ENCODE measurements at places on chromosomes 16 and 17.

DNA sequence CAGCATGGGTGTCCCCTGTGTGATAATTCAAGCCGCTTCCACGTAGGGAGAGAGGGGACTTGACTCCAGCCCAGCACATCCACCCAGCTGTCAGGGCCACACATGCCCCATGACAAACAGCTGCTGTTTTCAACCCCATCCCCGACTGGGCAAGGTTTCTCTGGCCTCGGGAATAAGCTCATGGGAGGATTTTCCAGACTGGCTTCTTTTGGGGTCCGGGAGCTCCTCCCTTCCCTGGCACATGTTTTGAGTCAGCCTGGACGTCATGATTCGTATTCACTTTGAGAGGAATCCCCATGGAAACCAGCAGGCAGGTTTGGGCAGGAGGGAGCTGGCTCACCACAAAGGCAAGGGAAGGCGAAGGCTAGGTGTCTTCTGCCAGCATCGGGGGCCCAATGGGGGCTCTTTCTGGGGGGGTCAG lies 156.4 kb downstream of the CMIP start:
- no peak for DNase-seq

- DNase-seq, result no peak
Measured at GRCh38 chr17:18161207-18162145, 22.2 kb upstream of the ALKBH5 start.

GRCh38 chr16:4535627-4536108 lies 2.9 kb downstream of the CDIP1 start:
- peak; percentile 26 for DNase-seq

GRCh38 chr16:8998108-8998507 lies 34.4 kb upstream of the USP7 start:
- DNase-seq, result no peak

DNA sequence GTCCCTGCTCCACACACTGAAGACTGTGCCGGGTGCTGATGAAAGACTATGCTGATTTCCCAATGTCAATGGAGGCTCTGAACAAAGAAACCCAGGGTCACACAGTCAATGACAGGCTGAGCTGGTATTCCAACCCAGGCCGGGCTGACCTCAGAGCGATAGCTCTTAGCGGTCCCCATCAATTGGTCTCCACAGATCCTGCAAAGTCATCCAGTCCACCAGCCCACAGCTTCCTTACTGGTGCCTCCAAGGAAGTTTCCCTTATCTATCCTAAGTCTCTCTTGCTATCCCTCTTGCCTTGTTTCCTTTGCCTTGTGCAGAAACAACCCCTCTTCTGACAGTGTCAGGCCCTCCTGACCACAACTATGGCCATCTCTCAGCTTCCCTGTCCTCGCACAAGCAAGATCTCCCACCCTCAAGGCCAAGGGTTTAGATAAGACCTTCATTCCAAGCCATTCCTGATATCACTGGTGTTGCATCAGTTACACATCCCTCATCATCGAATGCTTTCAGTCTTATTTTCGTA lies 52.7 kb upstream of the KSR1 start:
- no peak for DNase-seq

GRCh38 chr16:1580956-1581355 lies 30.9 kb downstream of the IFT140 start:
- no peak for DNase-seq

DNA sequence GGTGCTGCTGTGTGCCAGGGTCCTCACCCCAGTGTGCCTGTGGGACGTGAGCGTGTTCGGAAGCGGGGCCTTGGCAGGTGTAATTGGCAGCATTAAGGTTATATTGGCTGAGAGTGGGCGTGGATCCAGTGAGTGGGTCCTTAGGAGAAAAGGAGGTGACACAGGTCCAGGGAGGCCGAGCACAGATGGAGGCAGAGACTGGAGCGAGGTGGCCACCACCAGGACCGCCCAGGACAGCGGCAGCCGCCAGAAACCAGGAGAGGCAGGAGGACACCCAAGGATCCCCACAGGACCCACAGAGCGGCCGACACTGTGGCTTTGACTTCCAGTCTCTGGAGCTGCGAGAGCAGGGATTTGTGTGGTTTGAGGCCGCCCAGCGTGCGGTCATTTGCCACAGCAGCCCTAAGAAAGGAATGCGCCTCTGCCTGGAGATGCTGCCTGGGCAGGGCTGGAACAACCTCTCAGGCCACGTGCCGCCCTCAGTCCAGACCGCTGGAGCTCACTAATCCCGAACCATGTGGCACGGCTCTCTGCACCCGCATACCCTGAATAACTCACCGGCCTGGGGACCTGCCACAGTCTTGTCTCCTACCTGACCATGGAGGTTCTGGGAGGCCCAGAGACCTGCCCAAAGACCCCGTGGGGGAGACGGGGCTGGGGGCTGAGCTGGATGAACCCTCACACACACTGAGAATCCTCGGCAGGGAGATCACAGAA lies 45.4 kb downstream of the SOX8 start:
- DNase-seq, result no peak

- DNase-seq, result no peak
Measured at GRCh38 chr16:9479008-9479407, 387.6 kb downstream of the HAPSTR1 start.

All from GDM1 (cell line).